Stimulated activated CD4-positive, alpha-beta T cell treated with anti-CD3 and anti-CD28 coated beads, Interleukin-15, amount 100 ng/mL, for 1 hour (primary cell): ENCODE measurements at places on chromosomes 12 and 14.

GRCh38 chr14:32408018-32408417, 78.9 kb downstream of the AKAP6 start:
- DNase-seq: no peak

- no peak for DNase-seq
Measured at GRCh38 chr12:104747955-104748354, 210.1 kb downstream of the SLC41A2 start.

DNA sequence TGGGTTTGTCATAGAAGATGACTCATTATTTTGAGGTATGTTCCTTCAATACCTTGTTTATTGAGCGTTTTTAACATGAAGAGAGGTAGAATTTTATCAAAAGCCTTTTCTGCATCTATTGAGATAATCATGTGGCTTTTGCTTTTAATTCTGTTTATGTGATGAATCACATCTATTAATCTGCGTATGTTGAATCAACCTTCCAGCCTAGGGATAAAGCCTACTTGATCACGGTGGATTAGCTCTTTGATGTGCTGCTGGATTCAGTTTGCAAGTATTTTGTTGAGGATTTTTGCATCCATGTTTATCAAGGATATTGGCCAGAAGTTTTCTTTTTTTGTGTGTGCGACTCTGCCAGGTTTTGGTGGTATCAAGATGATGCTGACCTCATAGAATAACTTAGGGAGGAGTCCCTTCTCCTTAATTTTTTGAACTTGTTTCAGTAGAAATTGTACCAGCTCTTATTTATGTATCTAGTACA, 602.6 kb downstream of the SNAPC1 start:
- DNase-seq: no peak

- DNase-seq: no peak
Measured at GRCh38 chr12:25323581-25323982, 72.9 kb upstream of the KRAS start.

DNA sequence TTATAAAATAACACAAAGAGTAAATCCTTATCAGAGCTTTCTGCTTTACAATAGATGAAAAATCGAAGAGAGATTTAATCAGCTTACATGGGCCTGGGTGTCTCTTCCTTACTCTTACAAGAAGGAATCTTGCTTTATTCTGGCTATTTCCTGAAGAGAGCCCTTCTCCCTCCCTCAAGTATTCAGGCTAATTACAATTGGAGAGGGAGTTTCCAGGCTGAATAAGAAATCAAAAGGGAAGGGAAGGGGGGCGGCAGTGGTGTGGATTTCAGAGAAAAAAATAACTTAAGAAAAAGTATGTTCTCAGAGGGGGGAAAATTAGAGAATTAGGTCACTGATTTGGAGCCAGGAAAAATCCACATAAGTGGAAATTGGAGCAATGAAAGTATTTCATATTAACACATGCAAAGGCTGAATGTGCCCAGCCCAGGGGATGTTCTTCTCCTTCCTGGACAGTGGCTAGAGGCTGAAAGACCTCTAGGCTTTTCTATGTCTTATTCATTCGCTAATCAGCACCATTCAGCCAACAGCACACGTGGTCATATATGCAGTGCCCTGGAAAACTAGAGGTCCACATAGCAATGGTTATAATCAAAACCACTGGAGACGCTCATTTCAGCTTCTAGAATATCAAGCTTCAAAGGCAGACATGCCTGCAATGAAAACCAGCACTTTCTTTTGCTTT, 158.9 kb upstream of the BTG1 start:
- DNase-seq: no peak

DNA sequence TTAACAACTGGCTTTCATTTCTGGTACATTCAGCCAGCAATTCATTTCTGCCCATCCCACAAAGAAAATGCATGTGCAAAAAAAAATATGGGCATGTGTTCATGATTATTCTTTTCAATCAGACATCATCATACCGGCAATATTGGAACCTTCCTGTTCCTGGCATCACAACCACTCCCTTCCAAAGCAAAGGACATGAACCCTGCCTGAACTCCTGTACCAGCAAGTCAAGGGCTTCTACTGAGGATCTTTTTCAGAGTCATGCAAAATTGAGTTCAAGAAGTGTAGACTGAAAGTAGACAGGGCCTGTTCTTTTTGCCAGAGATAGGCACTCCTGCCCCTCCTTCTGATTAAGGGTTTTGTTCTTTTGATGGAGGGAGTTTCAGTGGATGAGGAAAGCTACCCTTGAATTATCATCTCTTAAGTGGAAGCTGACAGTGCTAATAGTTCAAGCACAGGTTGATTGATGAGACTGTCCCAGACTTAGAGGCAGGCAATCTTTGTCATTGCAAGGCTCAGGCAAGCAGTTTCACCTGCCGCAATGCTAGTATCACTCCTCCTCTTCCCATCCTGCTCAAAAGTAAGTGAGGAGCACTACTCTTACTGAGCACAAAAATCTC, 22.3 kb upstream of the DIO2 start:
- no peak for DNase-seq

DNA sequence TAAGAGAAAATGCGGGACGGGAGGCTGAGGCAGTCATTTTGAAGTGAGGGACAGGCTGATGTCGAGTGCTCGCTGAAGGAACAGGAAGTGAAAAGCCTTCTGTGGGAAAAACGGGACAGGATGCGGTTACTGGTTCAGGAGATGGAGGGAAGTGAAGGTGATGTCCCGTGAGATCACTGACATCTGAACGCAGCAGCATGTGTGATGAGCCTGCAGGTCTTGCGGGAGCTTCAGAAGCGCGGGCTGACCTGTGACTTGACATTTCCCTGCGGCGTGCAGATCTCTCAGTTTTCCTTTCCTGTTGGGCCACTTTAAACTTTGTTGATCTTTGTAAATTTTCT, 77.8 kb downstream of the DDX51 start:
- no peak for DNase-seq

- DNase-seq: no peak
Measured at GRCh38 chr12:104835317-104835716, 122.8 kb downstream of the SLC41A2 start.

DNA sequence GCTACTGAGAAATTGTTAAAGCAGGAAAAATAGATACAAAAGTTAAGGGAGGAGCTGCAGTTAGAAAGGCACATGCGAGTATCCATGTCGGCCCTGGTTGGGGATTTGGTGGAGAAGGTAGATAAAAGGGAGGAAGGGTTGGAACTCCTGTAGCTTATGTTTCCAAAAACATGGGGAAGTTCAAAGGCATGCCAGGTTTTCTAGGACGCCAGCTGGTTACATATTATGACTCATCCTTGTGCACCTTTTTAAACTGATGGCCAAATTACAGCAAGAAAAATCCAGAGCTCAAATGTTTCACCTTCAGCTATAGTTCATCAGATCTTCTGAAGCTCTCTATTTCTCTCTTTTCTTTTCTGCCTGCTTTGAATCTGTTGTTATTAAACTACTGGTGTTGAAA, 13.2 kb upstream of the MAP4K5 start:
- no peak for DNase-seq

DNA sequence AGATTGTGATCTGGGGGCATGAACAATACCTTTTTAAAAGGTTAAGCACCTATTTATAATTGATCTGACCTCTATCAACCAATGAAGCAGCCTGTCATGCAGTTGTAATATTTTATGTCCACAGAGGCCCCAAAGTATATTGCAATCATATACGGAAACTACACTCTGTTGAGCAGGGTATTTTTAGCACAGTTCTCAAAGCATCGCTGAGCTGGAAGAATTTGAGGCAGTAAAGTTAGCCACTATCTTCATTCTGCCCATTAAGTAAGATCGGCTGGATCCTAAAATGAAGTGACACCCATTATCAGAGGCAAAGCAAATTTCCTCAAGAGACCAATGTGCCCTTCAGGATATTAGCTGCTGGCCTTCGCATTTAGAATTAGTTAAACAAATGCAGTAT, 47.7 kb upstream of the GRIP1 start:
- DNase-seq: no peak

DNA sequence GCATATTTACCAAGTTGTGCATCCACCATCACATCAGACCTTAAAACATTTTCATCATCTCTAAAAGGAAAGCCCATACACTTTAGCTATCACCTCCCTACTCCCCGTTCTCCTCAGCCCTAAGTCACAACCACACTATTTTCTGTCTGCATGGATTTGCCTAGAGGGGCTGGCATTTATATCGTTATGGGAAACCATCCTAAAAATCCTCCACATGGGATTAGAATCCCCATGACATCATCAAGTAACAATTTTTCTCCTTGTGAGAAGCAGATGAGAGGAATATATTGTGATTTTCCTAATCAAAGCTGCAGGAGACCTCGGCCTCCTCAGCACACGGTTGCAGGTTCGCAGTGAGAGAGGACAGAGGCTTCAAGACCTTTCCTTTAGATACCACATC, 114.1 kb downstream of the SLC15A4 start:
- no peak for DNase-seq

DNA sequence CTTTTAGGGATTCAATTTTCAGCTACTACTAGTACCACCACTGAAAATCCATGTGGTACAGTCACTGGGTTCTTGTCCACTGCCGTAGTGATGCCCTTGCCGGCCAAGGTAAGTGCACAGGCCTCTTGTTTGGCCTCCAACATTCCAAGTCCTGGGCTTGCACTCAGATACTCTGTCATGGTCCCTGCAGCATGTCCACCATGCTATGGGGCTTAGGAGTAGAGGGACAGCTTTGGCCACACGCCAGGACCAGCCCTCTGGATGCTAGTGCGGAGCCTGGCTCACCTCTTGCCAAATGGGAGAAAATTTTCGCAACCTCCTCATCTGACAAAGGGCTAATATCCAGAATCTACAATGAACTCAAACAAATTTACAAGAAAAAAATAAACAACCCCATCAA, 38.6 kb upstream of the APPL2 start:
- no peak for DNase-seq

DNA sequence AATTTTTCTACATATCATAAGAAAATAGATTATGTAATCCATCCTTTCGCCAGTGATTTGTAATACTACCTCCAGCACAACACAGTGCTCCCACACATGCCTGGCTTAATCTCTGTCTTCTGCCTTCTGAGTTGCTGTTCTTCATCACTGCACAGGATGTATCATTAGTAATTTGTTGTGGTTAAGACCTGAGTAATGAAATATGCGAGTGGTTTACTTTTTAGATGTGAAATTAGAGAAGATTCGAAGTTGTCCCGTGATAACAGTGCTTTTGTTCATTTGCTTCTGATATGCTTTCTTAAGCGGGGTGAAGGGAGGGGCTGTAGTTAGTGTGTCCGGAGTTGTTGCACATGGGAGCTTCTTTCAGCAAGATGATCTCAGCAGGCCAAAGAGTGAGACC, 18.1 kb downstream of the KRT85 start:
- no peak for DNase-seq

- DNase-seq: no peak
Measured at GRCh38 chr12:130086797-130087196, 75.5 kb upstream of the FZD10 start.

DNA sequence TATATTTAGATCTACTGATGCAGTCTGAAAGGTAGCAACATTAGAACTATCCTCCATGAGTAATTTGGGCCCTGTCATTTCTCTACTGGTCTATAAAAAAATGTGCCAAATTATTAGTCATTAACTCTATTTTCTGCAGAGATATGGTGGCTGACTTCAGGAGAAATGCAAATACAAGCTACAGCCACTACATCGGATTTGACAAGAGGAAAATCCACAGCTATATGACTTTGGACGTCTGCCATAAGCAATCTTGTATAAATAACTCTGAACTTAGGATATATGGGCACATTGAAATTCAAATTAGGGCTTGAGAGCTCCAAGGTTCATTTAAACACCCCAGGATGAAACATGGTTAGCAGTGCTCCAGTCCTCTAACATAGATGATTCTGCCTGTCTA, 983.0 kb upstream of the LRFN5 start:
- no peak for DNase-seq

- DNase-seq: no peak
Measured at GRCh38 chr12:56590237-56590830, 39.8 kb downstream of the BAZ2A start.

- no peak for DNase-seq
Measured at GRCh38 chr14:61074852-61075251, 93.8 kb downstream of the SLC38A6 start.

DNA sequence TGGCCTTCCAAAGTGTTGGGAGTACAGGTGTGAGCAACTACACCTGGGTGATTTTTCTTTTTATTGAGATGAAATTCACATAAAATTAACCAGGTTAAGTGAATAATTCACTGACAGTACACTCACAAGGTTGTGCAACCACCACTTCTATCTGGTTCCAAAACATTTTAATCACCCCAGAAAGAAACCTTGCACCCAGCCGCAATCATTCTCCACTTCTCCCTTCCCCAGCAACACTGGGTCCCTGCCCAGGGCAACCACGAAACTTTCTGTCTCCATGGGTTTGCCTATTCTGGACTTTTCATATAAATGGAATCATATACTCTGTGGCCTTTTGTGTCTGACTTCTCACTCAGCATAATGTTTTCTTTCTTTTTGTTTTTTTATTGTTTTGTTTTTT, 26.3 kb upstream of the MLXIP start:
- DNase-seq: no peak

DNA sequence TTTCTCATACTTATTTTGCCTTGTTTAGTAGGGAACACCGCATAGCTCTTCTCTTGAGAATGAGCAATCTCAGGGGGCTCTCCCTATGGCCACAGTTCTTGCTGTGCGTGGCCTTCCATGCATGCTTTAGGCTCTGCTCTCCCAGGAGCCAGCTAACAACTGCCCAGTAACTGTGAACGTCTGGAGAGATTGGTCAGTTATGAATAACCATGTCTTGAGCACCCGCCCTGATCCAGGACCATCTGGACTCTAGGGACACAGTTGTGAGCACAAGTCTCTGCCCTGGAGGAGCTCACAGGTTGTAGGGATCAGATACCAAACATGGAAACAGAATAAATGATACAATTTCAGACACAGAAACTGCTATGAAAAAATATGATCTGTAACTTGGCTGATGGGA, 12.1 kb downstream of the PSMC1 start:
- DNase-seq: no peak

GRCh38 chr14:69716478-69717187, 50.3 kb upstream of the SRSF5 start:
- no peak for DNase-seq

- no peak for DNase-seq
Measured at GRCh38 chr14:68217791-68218340, 398.3 kb downstream of the RAD51B start.

- no peak for DNase-seq
Measured at GRCh38 chr12:121358073-121358472, 5.9 kb upstream of the ANAPC5 start.

DNA sequence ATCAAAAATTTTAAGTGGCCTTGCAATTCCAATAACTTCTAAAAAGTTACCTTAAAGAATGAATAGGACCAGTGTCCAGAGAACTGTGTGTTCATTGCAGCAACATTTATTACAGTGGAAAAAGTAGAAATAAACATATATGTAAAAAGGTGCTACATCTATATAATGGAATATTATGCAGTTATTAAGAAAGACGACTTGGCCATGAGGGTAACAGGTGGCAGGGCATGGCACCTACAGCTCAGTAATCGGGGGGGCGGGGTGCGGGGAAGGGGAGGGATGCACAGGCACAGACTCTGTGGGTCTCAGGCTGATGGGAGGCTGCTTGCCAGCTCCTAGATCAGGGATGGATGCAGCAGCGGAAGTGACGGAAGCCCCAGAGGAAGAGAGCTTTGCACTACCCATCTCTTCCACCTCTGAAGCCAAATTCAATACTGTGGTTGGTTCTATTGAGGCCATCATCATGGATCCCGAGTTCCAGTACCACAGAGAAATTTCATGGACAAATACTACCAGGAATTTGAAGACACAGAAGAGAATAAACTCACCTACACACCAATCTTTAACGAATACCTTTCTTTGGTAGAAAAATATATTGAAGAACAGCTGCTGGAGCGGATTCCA, 14.0 kb downstream of the KRT76 start:
- DNase-seq: no peak
